ENCODE measurements at places on chromosomes 5 and 9.

- DNase-seq: no peak
Measured at GRCh38 chr5:23864786-23865185, 357.4 kb downstream of the PRDM9 start.

DNA sequence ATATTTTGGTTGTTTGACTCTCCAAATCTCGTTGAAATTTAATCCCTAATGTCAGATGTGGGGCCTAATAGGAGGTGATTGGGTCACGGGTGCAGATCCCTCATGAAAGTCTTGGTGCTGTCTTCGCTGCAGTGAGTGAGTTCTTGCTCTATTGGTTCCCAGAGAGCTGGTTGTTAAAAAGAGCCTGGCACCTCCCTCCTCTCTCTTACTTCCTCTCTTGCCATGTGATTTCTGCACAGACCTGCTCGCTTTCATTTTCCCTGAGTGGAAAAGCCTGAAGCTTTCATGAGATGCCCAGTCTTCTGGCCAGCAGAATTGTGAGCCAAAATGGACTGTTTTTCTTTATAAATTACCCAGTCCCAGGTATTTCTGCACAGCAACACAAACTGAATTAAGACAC lies 221.6 kb downstream of the MAT2B start:
- DNase-seq: no peak

GRCh38 chr5:56375011-56375410 lies 141.9 kb upstream of the ANKRD55 start:
- no peak for DNase-seq

GRCh38 chr9:113417370-113417769 lies 6.8 kb downstream of the C9orf43 start:
- no peak for DNase-seq

- DNase-seq: no peak
Measured at GRCh38 chr5:42268630-42269029, 154.6 kb upstream of the GHR start.

DNA sequence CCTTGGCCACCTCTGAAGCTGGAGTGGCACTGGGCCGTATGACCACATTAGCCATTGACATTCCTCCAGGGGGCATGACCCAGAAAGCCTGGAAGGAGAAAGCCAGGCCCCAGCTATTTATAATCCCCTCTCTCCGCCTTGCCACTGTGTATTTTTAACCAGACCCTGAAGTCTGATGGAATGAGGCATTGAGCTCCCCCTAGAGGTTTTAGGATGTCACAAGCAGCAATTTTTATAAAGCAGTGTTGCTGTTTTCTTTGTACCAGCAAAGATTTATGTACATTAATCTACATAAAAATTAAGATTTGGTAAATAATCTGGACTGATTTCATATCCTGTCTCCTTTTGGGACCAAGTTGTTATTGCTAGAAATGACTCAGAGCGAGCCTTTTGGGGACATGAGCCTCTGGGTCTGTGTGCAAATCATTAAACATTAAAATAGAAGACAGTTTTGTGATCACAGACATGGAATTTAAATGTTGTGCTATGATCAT lies 127.1 kb downstream of the TRIO start:
- DNase-seq: no peak

All from stimulated activated CD8-positive, alpha-beta memory T cell treated with anti-CD3 and anti-CD28 coated beads, Interleukin-4, amount 100 ng/mL, for 4 hours (primary cell).